Esophagus squamous epithelium (tissue), 5 donors: ENCODE measurements at places on chromosomes 3 and 15. TPM values are rescaled to one million over a fixed set of nuclear protein-coding genes. Genes with fewer than 3 reads are reported as not detected.

CHST14 gene
- total RNA-seq: 5.1 TPM

SPESP1 gene
- 1.4 TPM for total RNA-seq

RETNLB gene
- not detected for total RNA-seq

OR5AC2 gene
- not detected for total RNA-seq

SLC6A20 gene
- 0.19 TPM for total RNA-seq

ADGRG7 gene
- not detected for total RNA-seq

MASP1 gene
- 4.6 TPM for total RNA-seq

SERF2 gene
- total RNA-seq: 733 TPM

RHCG gene
- total RNA-seq: 3,407 TPM

GPR149 gene
- not detected for total RNA-seq

SYNPR gene
- total RNA-seq: not detected

CCR2 gene
- 0.40 TPM for total RNA-seq
